ENCODE measurements at places on chromosomes 1 and 21.
A peak's percentile ranks its signal among the peaks of the same experiment; 100 is the strongest.

DNA sequence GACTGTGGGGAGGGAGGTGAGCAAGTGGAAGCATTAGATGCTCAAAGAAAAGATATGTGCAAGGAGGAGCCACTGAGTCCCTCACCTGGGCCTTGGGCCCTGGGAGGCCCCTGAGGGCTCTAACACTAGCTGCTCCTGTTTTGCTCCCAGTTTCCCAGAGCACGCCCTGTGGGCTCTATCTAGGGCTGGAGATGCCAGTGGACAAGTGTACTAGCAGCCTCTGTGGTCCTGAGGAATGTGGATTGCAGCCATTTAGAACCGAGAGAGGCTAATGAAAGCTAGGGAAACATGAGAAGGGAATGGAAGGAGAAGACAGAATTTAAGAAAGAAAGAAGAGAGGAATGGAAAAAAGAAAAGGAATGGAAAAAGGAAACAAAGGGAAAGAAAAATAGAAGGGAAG is 10.0 kb upstream of the TBX15 start:
- DNase-seq: no peak

- no peak for DNase-seq
Measured at GRCh38 chr1:20150969-20151368, 11.8 kb downstream of the PLA2G2F start.

GRCh38 chr1:15696956-15697521 is 12.9 kb downstream of the PLEKHM2 start:
- DNase-seq: no peak

- no peak for DNase-seq
Measured at GRCh38 chr1:103024051-103024450, 84.3 kb downstream of the COL11A1 start.

DNA sequence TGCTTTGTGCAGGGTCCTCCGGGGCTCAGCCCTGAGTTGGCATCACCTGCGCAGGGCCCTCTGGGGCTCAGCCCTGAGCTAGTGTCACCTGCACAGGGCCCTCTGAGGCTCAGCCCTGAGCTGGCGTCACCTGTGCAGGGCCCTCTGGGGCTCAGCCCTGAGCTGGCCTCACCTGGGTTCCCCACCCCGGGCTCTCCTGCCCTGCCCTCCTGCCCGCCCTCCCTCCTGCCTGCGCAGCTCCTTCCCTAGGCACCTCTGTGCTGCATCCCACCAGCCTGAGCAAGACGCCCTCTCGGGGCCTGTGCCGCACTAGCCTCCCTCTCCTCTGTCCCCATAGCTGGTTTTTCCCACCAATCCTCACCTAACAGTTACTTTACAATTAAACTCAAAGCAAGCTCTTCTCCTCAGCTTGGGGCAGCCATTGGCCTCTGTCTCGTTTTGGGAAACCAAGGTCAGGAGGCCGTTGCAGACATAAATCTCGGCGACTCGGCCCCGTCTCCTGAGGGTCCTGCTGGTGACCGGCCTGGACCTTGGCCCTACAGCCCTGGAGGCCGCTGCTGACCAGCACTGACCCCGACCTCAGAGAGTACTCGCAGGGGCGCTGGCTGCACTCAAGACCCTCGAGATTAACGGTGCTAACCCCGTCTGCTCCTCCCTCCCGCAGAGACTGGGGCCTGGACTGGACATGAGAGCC is 22.7 kb downstream of the COL6A1 start:
- no peak for DNase-seq

- peak; percentile 74 for DNase-seq
Measured at GRCh38 chr1:11749203-11749689, 12.7 kb upstream of the C1orf167 start.

GRCh38 chr1:8006037-8006963 is 19.8 kb downstream of the ERRFI1 start:
- DNase-seq: no peak

- DNase-seq: peak; percentile 14
Measured at GRCh38 chr1:5988596-5989285, 3.5 kb downstream of the NPHP4 start.

GRCh38 chr1:114117654-114118053 is 36.0 kb downstream of the SYT6 start:
- no peak for DNase-seq

DNA sequence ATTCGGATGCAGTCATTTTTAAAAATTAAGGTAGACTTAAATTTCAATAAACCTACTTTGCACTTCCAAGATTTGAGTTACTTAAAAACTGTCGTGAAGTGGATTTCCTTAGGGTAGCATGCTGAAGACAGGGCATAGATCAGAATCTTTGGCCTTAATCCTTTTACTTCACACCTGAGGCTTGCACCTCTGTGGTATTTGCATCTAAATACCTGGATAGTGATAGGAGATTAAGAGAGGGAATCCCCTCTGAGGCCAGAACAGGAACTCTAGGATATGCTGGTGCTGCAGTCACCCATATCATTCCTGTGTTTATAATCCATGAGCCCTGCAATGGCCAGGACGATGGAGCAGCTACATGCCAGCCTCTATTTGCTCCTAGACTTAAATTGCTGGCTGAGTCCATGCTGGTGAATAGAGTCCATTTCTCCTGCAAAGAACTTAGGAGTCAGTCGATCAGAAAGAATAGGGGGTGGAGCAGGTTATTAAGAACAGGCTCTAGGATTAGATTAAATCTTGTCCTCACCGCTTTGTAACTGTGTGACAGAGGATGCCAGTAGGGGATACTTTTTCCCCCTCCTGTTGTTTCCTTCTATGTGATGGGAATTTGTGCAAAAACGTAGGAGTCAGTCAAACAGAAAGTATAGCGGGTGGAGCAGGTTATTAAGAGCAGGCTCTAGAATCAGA is 333.6 kb downstream of the DUSP10 start:
- DNase-seq: no peak

DNA sequence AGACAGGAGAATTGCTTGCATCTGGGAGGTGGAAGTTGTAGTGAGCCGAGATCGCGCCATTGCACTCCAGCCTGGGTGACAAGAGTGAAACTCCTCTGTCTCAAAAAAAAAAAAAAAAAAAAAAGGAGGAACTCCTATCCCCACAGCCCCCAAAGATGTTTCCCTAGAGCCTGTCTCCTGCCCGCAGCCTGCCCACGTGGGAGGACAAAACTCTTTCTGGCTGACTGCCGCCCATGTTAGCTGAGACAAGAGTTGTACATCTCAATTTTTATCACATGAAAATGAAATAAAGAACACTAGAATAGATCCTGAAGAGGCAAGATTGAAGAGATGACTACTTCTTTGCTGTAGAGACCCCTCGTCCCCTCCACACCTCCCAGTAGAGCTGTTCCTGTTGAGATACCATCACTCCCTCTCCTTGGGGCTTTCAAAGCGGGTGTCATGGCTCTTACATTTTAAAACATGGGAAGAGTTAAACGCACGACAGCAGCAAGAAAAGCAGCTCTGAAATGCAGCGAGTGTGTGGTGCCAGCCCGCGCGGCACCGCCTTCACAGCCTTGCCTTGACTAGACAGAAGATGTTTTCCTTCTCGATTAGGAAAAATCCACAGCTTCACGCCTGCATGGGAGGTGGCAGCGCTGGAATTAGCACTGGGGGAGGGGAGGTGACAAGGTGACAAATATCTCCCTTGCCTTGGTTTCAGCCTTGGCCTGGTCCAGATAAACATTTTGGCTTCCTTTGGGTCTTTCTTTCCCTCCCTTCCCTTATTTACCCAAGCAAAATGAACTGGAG is 253.4 kb upstream of the CSF3R start:
- no peak for DNase-seq

GRCh38 chr1:209937996-209938959 is at the start of gene SYT14:
Gene SYT14 (plus strand): TSS chr1:209938217. CDS start chr1:209938265, 48 bp downstream.
- no peak for DNase-seq

- no peak for DNase-seq
Measured at GRCh38 chr1:186188004-186188539, 187.0 kb downstream of the TPR start.

DNA sequence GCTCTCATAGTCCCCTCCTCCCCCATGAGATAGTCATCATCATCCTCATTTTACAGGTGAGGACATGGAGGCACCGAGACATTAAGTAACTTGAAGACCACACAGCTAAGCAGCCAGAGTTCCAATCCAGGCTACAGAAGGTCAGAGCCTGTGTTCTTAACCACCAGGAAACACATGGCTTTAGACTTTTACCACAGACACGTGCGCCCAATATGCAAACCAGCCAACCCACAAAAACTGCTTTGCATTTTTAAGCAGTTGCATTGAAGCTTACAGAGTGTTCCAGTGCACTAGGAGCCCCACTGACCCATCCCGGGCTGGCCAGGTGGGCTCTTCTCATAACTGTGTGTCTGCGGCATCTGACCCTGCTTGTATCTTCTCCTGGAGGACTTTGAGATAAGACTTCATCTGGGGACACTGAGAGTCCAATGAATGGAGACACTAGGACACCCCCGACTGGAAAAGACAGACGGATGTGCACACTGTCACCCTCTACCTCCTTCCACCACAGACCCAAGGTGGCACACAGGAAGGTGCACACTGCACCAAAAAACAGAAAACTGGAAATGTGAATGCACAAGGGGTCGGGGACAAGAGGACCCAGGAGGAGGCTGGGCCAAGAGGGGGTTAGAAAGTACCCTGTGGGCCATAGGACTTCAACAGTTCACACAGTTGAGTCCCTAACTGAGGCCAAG is 56.4 kb downstream of the ETS2 start:
- no peak for DNase-seq

GRCh38 chr1:156504438-156504813 is 3.9 kb upstream of the MEF2D start:
- no peak for DNase-seq

- no peak for DNase-seq
Measured at GRCh38 chr1:62426237-62426636, 10.6 kb upstream of the USP1 start.

DNA sequence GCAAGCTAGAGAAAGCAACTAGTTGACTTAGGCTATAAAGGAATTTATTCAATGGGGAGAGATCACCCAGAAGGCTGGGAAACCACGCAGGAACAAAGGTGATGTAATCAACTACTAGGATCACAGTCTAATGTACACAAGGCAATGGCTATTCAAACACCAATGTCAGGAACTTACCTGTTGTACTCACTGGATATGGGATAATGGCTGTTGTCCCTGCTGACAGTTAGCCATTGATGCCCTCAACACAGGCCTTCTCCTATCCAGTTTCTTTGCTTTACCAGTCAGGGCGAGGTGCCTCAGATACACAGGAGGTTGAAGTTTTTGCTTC is 32.3 kb downstream of the C21orf91 start:
- DNase-seq: no peak

DNA sequence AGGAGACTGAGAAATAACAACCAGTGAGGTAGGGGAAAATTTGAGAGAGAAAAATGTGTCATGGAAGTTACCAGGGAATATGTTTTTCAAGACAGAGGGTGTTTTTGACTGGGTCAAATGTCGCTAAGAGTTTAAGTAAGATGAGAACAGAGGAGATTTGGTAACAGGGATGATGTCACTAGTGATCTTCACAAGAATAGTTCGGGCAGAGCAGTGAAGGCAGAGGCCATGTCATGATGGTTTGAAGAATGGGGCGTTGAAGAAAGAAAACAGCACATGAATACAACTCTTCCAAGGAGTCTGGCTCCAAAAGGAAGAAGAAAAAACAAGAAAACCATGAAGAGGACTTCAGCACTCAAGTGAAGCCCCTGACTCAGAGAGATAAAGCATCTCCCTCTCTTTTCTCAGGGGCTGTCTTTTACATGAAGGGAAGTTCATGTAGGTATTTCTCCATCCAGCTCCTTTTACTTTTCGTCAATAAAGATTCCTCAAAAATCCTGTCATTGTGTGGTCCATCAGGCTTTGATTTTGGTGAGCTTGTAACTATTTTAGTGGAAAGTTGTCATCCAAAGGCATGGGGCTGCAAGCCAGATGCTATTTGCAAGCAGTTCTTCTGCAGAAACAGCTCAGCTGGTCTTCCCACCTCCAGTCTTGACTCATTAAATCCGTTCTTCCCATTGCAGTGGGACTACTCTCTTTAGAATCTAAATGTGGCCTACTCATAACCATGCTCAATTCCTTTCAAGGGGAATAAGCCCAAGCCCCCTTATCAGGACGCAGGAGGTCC is 397.3 kb downstream of the LMX1A start:
- DNase-seq: no peak

- DNase-seq: no peak
Measured at GRCh38 chr1:60727552-60727951, 354.8 kb upstream of the NFIA start.

- DNase-seq: peak; percentile 49
Measured at GRCh38 chr1:7218210-7218832, 433.1 kb downstream of the CAMTA1 start.

DNA sequence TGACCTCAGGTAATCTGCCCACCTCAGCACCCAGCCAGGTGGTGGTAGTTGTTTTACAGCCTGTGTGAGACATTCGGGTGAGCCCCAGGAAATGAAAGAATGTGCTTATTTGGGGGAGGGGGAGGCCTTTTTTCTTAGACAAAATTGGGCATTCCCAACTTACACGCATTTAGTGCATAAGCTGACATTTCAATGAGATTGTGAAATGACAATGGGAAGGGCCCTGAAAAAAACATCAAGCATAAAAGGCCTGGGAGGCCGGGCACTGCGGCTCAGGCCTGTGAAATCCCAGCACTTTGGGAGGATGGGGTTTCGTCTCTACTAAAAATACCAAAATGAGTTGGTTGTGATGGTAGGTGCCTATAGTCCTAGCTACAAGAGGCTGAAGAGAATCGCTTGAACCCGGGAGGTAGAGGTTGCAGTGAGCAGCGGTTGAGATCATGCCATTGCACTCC is 5.0 kb downstream of the GAS5 start:
- DNase-seq: no peak

DNA sequence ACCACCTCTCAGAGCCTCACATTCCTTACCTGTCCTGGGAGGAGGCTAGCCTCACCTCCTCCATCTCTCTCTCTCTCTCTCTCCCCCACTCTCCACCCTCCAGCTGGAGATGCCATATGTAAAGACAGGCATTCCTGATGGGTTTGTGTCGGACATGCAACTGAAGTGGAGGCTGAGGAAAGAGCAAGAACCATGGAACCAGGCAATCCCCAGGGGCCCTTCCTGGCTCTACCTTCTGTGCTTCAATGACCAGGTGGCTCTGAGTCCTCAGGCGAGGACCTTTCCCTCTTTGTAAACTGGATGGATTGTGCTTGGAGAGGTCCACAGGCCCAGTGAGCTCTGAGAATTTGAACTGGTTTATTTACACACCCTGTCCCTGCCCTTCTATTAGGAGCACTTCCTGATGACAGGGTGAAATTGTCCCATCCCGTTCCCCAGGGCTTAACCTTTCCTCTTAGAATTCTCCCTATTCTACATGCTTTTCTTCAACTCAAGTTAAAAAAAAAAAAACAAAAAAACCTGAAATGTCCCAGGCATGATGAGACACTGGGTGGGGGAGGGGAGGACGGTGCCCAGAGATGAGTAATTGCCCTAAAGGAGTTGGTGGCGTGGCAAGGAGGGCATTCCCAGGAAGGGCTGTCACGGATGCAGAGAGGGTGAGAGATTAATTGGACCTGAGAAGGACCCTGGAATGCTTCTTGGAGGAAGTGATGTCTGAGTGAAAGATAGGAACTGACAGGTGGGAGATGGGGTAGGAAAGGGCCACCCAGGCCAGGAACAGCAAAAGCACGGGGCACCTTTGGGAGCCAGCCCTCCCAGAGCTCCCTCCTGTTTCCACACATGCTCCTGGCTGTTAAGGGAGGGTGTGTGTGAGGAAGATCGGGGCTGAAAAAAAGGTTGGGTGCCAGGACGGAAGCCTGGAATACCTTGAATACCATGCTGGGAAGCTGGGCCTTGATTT is 50.2 kb upstream of the WASF2 start:
- no peak for DNase-seq
